NCI-H2171 treated with DMSO at 0.1 percent for 48 hours (cell line): ENCODE measurements at places on chromosomes 4 and X.
A peak's percentile ranks its signal among the peaks of the same experiment; 100 is the strongest.

- DNase-seq, result no peak
Observed at GRCh38 chr4:106337916-106338315, 21.6 kb downstream of the AIMP1 start.

GRCh38 chr4:25538430-25538829 lies 117.2 kb upstream of the SLC34A2 start:
- DNase-seq, result no peak

GRCh38 chrX:154541896-154542722 lies 4.5 kb downstream of the G6PD start:
- DNase-seq, result no peak

DNA sequence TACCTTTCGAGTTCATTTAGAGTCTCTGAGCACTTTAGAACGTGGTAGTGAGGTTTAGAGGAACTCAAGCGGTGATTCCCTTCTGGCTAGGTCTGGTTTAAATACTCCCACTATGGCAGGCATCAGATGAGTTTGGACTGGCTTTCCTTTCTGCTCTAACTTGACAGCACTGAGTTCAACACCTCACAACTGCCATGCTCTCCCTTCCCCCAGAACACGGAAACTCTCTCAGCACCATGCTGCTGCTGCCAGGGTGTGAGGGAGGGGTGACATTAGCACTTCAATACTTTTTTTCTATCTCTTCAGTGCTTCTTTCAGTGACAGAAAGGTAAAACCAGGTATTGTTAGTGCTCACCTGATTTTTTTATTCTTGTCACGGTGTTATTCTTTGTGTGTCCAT lies 234.5 kb upstream of the AGTR2 start:
- no peak for DNase-seq

DNA sequence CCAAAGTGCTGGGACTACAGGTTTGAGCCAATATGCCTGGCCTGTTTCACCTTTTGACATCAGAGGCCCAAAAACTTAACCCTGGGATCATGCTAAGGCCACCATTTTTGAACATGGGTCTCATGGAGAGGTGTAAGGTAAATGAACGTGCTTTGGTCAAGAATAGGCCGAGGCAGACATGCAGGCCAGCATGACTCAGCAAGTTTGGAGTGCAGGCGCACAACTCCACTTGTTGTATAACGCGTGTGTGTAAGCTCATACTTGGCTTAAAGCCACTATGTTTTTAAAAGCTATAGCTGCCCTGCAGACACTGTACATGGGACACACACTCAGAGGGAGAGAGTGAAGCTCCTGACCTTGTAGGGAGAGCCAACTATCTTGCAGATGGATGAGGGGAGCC lies 43.8 kb upstream of the HPSE start:
- DNase-seq, result no peak

DNA sequence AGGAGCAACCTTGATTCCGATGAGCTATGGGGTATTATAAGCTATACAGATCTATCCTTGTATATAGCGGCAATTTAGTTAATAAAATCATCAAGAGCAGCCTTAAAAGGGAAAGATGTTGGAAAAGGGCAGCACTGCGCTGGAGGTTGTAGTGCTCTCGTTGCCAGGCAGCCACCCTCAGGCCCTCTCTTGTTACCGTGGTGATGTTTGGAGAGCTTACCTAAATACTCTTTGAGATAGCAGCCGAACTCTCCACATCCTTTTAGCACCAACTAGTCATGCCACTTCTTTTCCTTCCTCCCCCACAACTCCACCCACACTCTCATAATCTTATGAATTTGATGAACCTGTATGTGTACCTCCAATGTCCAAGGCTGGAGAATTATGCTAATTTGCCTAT lies 3.8 kb upstream of the RADX start:
- no peak for DNase-seq

- no peak for DNase-seq
Observed at GRCh38 chr4:142656178-142656577, 189.9 kb downstream of the INPP4B start.

- DNase-seq, result no peak
Observed at GRCh38 chrX:10989386-10989785, 121.7 kb upstream of the HCCS start.

- DNase-seq, result no peak
Observed at GRCh38 chrX:68640661-68641060, 6.8 kb upstream of the STARD8 start.

DNA sequence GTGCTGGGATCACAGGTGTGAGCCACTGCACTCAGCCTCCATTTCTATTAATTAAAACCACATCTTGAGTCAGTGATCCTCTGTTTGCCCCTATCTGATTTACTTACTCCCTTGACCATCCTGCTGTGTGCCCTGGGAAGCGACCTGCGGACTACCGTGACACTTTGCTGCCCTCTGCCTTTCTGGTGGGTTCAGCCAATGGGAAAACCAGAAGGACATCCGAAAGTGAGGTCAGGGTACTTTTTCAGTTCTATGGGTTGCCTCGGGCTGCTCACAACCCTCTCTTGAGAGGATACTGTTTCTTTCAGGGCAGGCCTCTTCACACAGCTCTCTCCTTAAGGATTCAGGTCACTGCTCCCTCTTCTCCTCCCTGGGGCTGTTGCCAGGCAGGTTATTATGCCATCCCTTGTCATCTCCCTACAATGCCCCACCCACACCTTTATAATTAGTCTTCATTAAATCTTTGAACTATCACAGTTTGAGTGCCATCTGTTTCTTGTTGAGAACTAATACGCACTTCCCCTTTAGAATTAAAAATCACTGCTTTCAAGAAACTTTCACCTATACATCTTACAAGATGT lies 21.4 kb downstream of the PLAC8 start:
- DNase-seq, result no peak

DNA sequence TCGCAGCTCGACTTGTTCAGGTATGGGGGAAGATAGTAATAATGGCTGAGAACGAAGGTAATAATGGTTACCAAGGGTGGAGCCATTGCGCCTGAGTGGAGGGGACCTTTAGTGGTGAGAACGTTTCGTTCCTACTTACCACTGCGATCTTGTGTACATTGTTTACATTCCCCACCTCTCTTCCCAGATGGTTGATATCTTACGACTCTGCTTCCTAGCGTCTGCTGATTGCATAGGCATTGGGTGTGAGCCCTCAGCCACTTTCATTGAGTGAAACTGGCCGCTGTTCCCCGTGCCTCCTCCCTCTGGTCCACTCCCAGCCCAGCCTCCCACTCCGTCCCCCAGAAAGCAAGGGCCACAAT lies 850 bp downstream of the IGBP1 start:
- peak; percentile 74 for DNase-seq

- DNase-seq, result no peak
Observed at GRCh38 chrX:65532016-65532415, 2.6 kb downstream of the LAS1L start.

- no peak for DNase-seq
Observed at GRCh38 chr4:146346276-146346675, 131.9 kb downstream of the REELD1 start.

DNA sequence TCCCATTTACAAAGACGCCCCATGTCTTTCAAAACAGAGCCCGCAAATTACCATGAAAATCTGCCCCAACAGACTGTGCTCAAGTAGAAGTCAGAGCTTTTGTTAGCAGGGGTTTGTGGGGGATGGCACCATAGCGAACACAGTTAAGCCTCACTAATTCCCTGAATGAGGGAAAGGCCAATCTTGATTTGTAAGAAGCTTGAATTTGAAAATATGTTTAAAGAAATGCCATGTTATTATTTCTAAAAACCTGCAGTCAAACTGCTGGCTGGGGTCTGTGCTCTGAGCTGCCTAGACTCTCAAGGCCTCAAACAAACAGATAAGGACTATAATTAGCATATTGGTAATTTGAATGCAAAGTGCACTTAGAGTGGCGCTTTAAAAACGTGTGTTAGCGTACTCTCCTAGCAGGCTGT lies 9.4 kb upstream of the PAK3 start:
- no peak for DNase-seq

GRCh38 chr4:13516315-13516860 lies 27.9 kb downstream of the NKX3-2 start:
- DNase-seq, result no peak

DNA sequence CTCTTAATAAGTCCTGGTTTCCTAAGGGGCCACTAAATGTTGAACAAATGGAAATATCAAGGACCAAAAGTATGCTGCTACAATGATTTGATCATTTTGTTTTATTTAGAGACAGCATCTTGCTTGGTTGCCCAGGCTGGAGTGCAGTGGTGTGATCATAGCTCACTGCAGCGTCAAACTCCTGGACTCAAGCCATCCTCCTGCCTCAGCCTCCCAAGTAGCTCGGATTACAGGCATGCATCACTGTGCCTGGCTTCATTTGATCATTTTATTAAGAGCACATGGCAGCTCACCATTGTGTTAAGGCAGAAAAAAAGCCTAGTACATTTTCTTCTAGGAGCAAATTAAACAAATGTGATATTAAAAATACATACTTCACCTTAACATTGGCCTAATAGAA lies 52.7 kb downstream of the DCLK2 start:
- no peak for DNase-seq

- no peak for DNase-seq
Observed at GRCh38 chr4:89253311-89253710, 54.3 kb downstream of the GPRIN3 start.

- no peak for DNase-seq
Observed at GRCh38 chr4:166044871-166045270, 171.8 kb downstream of the TLL1 start.

DNA sequence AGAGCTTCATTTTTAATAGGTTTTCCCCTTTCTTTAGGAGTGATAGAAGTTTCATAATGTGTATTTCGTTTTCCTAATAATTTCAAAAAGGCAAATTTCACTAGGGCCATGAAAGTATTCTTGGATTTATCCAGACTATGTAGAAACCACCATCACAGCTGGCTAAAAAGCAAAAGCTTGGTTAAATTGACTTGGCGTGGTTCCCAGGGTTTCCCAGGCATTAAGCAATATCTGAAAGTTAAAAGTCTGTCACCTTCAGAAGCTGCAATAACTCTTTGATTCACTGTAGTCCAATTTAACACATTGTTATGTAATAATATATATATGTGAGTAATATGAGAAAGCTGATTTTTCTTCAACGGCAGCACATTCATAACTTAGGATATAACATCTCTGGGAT lies 38.3 kb downstream of the NDNF start:
- no peak for DNase-seq

DNA sequence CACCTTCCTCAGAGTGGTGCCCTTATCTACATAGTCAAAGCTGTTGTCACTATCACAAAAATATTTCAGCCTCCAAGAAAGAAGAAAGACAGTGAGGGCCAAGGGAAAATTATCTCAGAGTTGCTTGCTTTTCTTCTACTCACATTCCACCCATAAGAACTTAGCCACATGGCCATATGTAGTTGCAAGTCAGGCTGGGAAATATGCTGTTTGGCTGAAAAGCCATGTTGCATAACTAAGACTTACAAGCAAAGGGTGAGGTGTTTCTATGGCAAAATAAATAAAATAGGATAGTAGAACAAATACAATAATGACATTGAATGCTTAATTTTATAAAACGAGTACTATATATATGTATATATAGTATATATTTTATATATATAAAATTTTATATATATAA lies 365.9 kb upstream of the PABPC4L start:
- DNase-seq, result no peak

- DNase-seq, result no peak
Observed at GRCh38 chr4:152009983-152010709, 249.3 kb upstream of the GATB start.

GRCh38 chrX:15515931-15516330 lies 15.3 kb downstream of the BMX start:
- no peak for DNase-seq

GRCh38 chr4:94334962-94335361 lies 7.7 kb downstream of the HPGDS start:
- DNase-seq, result no peak

GRCh38 chr4:143700046-143700415 lies 444 bp downstream of the FREM3 start:
- DNase-seq, result no peak

DNA sequence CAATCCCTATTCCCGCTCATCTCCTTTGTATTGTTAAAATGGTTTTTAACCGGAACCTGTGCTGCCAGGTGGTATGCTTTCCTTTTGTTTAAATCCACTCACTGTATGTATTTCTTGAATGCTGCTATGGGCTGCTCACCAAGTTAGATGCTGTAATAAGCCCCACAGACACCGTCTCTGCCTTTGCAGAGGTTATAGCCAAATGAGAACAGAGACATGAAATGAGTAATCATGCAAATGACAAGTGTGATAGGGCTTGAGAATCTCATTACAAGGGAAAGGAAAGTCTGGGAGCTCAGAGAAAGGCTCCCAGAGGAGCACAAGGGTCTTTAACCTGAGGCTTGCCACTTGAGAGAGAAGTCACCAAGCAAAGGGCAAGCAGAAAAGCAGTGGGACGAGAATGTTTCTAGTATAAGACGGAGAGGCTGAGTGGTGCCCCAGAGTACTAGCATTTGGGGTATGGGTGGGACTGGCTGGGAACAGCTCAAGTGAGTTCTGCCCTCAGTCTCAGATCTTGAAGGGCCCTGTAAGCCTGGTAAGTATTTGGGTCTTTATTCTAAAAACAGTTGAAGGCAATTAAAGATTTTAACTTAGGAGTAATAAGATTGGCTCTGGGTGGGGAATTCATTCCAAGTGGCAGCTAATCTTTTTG lies 110.8 kb upstream of the H2AZ1 start:
- no peak for DNase-seq

DNA sequence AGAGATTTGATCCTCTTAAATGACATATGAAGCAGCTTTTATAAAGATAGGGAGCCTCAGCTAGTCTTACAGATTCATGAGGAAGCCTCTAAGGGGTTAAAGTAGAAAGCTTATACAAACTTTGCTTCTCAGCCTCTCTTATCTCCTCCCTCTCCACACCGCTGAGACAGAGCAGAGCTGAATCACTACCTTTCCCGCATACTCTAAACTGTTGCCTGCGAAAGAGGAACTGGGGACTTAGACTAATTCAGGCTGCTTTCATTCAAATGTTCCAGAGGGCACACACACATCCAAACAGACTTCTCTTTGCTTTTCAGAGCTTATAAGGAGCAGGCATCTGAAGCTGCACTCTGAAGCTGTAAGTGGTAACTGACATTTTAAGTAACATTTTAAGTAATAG lies at the start of gene SERTM2:
Gene SERTM2, plus strand, starts transcription at position 169 of the 400 bp plus-strand sequence. CDS start 7,213 bp downstream, outside the sequence.
- DNase-seq, result peak; percentile 38

DNA sequence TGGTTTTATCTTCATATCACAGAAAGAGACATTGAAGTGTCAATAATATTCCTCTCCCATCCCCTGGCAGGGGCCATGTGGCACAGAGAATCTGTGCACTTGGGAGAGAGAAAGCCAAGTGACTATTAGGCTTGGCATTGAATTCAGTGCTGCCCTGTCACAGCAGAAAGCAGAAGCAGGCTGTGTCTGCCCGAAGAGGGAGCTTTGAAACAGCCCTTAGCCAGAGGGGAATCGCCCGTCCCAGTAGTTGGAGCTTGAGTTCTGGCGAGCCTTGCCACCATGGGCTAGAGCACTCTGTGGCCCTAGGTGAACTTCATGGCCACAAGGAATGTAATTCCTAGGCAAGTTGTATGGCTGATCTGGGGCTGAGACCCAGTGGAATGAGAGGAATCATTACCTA lies 282.5 kb upstream of the PCDH10 start:
- DNase-seq, result no peak

GRCh38 chr4:90078440-90078839 lies 48.8 kb upstream of the CCSER1 start:
- no peak for DNase-seq
